ENCODE measurements at places on chromosomes 5 and 9. TPM values are rescaled to one million over a fixed set of nuclear protein-coding genes. Genes with fewer than 3 reads are reported as not detected.

HEMGN gene
- not detected for total RNA-seq

IFNA17 gene
- total RNA-seq: not detected

LCN2 gene
- total RNA-seq: 38.2 TPM

TICAM2 gene
- total RNA-seq: 6.9 TPM

GRHPR gene
- total RNA-seq: 152 TPM

NXNL2 gene
- 5.2 TPM for total RNA-seq

GPR21 gene
- total RNA-seq: 0.50 TPM

SPATA6L gene
- 7.3 TPM for total RNA-seq

MUSK gene
- total RNA-seq: not detected

SLIT3 gene
- 3.3 TPM for total RNA-seq

PRDM9 gene
- not detected for total RNA-seq

MOB3B gene
- 1.4 TPM for total RNA-seq

ADAMTS6 gene
- 2.7 TPM for total RNA-seq

Measured in renal cortical epithelial cell (primary cell).